ENCODE measurements at places on chromosomes 1 and 21.

DNA sequence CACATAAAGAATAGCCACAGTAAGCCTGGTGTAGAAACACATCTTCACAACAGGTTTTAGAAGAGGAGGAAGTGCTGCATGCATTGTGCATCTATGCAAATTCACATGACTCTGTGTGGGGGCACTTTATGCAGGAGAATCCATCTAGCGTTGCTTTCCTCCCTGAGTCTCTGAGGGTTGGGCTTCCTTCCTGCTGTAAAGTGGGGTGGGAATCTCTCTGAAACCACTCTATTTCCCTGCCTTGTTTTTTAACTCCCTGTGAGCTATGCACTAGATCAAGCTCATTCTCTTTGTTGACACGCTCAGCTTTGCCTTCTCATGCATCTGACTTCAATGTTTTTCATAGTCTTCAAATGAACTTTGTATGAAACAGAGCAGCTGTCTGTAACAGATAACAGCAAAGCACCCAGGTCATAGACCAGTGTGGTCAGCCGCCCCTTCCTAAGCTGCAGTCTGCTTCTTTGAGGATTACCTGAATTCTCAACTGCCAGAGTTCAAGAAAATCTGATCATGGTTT, 102.7 kb upstream of the DPH5 start:
- no peak for DNase-seq

DNA sequence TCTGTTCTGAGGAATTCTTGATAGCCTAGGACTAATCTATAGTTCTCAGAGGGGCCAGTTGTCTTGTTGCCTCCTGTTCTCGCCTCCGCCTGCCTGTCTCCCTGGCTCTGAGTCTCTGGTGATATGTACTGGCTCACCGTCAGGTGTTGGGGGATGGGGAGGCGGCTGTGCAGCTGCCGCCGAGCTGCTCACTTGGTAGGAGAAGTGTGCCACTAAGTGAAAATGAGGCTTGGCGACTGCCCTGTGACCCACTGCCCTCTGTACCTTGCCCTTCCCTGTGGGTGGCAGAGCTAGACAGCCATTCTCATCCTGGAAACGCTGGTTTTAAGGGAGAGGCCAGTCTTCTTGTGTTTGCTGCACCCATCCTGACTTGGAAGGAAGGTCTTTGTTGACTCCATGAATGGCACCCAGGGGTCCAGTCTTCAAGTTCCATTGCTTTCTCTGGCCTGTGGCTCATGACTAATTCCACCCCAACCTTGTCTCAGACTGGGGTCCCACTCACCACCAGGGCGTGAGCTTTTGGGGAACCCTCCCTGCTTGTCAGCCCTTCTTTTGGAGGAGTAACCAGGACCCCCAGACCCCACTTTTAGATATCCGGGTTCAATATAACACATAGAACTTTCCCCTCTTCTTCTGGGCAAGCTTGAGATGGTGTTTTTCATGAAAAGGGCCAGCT, 120.6 kb downstream of the CACNA1E start:
- no peak for DNase-seq

GRCh38 chr1:225999912-226000337, 782 bp upstream of the SDE2 start:
- no peak for DNase-seq

- no peak for DNase-seq
Observed at GRCh38 chr1:39391691-39392679, 99.5 kb upstream of the BMP8A start.

DNA sequence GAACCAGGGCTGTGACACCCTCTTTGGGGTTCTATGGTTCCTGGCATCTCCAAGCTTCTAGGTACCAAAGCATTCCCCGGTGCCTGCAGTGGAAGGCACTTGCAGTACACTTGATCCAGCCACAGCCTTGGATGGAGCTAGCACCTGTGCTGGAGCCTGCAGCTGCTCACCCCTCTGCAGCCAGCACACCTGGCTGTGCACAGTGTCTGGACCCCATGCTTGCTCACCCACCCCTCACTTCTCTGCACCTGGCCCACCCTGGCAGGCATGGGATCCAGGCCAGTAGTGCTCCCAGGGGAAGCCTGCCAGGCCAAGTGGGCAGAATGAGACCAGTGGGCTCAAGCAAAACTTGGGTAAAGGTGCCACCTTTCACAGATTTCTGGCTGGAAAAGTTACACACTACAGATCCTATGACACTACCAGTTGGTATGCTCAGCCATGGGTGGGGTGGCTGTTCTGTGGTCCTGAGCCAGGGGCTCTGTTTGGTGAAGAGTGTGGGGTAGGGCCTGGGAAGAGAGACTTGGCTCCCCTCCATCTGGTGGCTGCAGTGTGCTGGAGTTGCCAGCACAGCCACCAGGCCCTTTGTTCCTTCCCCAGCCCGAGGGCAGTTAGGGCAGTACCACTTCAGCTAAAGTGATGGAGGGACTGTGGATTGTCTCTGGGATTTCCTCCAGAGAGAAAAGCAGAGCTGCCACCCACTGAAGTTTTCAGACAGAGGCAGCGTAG, 157.8 kb upstream of the LRRC7 start:
- DNase-seq: no peak

DNA sequence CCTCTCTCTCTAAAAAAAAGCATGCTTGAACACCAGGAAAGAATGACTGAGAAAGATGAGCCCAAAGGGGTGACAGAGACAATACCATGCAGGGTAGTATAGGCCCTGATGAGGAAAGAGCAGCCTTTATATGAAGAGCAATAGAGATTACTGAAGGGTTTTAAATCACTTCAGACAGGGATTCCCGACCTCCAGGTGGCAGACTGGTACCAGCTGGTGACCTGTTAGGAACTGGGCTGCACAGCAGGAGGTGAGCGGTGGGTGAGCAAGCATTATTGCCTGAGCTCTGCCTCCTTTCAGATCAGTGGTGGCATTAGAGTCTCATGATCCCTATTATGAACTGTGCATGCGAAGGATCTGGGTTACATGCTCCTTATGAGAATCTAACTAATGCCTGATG, 30.8 kb upstream of the GTF2B start:
- no peak for DNase-seq

GRCh38 chr1:236320671-236321070, 38.9 kb upstream of the ERO1B start:
- no peak for DNase-seq

DNA sequence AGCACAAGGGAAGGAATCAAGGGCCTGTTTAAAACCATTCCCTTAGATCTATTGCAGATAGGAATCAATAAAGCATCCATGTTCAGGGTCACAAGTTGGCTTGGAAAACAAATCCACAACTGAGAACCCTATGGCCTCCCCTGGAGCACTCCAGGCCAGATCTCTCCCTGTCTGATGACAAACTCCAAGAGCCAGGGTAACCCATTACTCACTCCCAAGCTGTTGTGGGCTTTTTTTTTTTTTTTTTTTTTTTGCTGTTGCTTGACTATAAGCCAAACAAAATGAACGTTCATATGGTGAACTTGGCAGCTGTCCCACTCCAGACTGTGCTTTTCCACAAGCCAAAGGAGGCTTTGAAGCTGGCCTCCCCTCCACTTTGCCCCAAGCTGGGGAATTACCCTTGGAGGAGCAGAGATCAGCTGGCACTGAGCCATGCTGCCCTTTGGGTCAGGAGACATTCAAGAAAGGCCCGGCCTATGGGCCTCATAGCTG, 35.7 kb upstream of the VAV3 start:
- no peak for DNase-seq

GRCh38 chr1:119008483-119009311, 20.6 kb upstream of the TBX15 start:
- no peak for DNase-seq

DNA sequence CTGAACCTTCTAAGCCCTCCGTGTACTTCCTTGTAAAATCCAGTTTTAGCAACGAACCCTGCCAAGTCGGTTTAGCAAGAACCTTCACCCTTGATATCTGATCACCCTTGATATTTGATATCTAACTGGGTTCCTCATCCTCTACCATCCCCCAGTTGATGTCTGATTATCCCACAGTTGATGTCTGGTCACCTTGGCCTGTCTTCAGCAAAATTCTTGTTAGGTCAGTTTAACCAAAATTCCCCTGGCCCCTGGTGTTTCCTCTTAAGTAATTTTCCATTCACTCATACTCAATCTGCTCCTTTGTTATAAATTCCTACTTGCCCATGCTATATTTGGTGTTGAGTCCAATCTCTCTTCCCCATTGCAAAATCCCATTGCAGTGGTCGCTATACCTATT, 114.5 kb upstream of the ZNHIT6 start:
- no peak for DNase-seq

- DNase-seq: no peak
Observed at GRCh38 chr1:96220651-96221050, 500.9 kb upstream of the PTBP2 start.

- DNase-seq: no peak
Observed at GRCh38 chr1:2184934-2185333, 9.6 kb downstream of the FAAP20 start.

DNA sequence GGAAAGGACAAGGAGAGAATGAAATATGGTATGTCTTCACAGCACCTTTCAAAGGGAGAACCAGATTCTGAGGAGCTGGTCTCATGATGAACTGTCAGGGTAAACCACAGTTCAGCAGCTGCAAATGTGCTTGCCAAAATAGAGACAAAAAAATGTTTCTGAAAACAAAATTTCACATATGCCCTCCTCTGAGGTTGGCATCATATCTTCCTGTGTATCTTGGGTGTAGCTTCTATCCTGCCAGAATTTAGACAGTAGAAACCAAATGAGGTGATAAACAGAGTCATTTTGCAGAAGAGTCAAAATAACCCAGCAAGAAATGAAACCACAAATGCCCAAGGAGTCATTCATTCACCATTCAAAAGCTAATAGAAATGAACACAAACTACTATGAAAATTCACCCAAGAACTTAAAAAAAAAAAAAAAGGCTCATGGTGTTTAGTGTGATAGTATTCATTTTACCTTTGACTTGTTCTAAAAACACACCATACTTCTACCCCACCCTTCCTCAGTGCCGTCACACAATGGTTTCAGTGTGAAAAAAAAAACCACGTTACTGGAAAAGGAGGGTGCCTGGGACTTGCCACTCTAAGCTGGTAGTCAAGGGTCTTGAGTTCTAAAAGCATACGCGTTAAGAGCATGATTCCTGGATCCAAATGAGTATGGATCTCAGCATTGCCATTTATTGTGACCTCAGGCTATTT, 18.5 kb downstream of the SELL start:
- DNase-seq: no peak

- peak; percentile 62 for DNase-seq
Observed at GRCh38 chr1:23634840-23635651, 56.6 kb upstream of the RPL11 start.

DNA sequence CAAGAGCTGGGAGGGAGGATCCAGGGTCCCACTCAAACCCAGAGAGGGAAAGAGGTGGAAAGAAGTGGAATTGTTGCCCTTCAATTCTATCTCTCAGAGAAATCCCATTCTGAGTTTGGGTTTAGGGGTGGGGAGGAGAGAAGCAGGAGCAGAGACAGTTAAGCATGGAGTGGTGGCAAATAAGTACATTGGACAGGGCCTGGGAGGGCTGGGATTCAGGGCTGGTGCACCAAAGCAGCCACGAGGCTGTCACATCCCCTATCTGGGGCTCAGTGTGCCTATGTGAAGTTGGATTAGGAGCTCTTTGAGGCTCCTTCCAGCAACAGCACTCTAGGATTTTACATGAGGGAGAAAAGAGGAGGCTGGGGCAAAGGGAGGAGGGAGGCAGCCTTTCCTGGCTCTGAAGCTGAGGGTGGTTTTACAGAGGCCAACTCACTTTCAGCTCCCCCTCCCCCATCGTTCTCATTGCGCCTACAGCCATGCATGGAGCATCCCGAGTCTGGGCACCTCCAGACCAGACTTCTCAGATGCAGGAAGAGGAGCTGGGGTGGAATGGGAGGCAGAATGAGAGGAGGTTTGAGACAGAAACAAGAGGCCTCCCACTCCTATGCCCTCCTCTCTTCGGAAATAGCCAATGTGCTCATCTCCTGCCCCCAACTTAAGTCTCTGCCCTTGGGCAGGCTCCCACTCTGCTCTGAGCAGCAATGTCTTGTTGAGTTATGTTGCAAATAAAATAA, 3.0 kb upstream of the SYT6 start:
- DNase-seq: no peak

GRCh38 chr1:46425726-46426125, 31.6 kb downstream of the FAAH start:
- DNase-seq: no peak

DNA sequence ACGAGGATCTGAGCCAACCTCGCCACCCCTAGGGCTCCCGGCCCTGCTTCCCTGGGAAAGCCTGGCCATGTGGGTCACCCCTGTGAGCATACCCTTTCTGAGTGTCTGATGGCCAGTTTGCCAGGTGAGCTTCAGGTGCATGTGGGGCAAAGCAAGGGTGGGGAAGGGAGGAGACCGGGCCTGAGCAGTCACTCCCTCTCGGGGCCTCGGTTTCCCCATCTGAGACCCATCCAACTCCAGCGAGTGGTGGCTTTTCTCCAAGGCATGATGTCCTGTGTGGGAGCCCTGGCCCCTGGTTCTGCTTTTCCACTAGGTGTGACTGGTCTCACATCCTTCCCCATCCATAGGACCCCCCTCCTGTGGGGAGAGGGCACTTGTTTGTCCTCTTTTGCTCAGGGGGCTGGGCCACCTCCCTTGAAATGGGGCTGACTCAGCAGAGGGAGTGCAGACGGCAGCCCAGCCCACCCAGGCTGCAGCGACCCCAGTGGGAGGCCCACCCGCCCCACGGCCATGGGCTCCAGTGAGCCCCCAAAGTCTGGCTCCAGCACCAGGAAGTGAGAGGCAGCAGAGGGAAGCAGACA, 1.7 kb upstream of the WNT9A start:
- DNase-seq: no peak

DNA sequence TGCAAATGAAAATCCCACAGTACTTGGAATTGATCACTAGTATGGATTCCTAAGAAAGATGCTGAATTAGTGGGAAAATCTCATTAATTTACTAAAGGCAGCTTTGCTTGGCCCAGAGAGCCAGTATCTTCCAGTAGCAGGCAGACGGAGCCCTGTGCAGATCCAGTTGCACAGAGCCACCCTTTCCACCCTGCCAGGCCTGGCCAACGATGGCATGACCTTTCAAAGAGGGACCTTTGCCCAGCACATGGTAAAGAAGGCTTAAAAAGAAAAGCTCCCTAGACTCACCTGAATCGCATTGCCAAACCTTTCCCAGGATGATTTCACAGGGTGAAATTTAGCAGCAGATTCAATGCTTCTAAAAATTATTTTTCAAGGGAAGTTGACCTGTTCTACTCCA, 170.5 kb upstream of the CAMK1G start:
- DNase-seq: no peak

GRCh38 chr21:45152265-45152746, 77.9 kb downstream of the ADARB1 start:
- peak; percentile 60 for DNase-seq

DNA sequence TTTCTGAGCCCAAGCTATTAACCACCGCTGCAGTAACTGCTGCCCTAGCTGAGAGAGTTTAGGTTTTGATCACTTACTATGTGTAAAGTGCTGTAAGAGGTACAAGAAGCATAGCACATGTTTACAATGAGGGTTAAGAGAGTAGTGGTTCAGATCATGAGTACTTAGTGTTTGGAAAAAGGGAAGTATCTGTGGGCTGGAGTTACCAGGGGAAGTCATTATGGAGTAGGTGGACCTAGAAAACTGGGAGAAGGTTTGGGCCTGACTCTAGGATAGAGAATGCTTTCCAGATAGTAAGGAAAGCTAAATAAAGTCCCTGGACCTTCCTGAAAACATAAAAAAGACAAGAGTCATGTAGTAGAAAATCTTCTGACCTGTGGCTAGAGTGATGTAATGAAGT, 149.6 kb upstream of the PLXNA2 start:
- DNase-seq: no peak

- no peak for DNase-seq
Observed at GRCh38 chr1:49397086-49397485, 620.4 kb upstream of the BEND5 start.

- DNase-seq: no peak
Observed at GRCh38 chr1:173112129-173112528, 61.4 kb upstream of the TNFSF18 start.

- no peak for DNase-seq
Observed at GRCh38 chr1:213281640-213282301, 230.7 kb downstream of the RPS6KC1 start.
